ENCODE measurements at places on chromosomes 5 and 9. TPM values are rescaled to one million over a fixed set of nuclear protein-coding genes. Genes with fewer than 3 reads are reported as not detected.

Gene C9
- total RNA-seq: not detected

Gene EPB41L4B
- total RNA-seq: 28.0 TPM

Gene SET
- 143 TPM for total RNA-seq

Gene LIX1
- under 0.01 TPM for total RNA-seq

Gene CCL27
- not detected for total RNA-seq

Gene MED7
- 15.7 TPM for total RNA-seq

Gene SPATA9
- total RNA-seq: 1.2 TPM

Gene OR1J2
- not detected for total RNA-seq

Gene IGIP
- total RNA-seq: 16.5 TPM

Gene ORM2
- not detected for total RNA-seq

DNA sequence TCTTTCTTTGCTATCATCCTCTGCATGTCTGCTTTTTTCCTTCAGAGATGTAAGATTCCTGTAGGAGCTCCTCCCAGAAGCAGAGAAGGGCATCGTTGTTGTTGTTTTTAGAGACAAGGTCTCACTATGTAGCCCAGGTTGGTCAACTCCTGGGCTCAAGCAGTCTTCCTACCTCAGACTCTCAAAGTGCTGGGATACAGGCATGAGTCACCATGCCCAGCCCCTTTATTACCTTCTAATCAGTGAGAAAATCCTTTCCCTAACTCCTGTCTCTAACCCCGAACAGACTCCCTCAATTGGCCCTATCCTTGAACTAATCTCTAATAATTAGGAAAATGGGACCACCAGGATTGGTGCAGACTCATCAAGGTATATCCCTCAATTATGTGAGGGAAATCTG is 64.4 kb downstream of the GALNT10 start:
- no peaks in the 10 kb centered on the region for H3K27me3 ChIP-seq
- H3K27ac ChIP-seq: no peak overlapping the region
- no peak for DNase-seq
- no peaks in the 10 kb centered on the region for H3K4me1 ChIP-seq

DNA sequence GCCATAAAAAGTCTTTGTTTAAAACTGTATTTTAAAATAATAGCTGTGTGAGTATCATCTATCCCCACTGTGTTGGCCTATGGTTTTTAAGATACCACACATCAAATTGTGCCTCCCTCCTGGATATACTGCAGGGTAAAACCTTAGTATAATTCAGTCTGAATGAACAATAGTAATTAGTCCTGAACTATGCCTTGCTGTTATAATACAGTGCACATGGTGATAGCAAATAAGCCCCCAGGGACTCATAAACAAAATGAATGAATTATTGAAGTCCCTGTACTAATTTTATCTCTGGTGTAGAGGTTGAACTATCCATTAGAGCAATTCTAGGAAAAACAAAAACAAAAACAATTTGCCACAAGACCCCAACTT is 142.7 kb upstream of the ADAMTSL1 start:
- no peak overlapping the region for H3K27ac ChIP-seq
- H3K36me3 ChIP-seq: no peaks in the 10 kb centered on the region
- no peak for DNase-seq
- H3K4me1 ChIP-seq: peaks cover 29% of the 10 kb centered on the region
- H3K27me3 ChIP-seq: no peaks in the 10 kb centered on the region
- H3K4me3 ChIP-seq: no peak overlapping the region

- peak overlapping the region; percentile 65 for H3K27ac ChIP-seq
- H3K27me3 ChIP-seq: no peaks in the 10 kb centered on the region
- H3K4me3 ChIP-seq: peak overlapping the region; percentile 40
- no peaks in the 10 kb centered on the region for H3K36me3 ChIP-seq
- no peaks in the 10 kb centered on the region for H3K4me1 ChIP-seq
Observed at GRCh38 chr9:76651119-76651705, 113.0 kb upstream of the PCA3 start.

- no peak overlapping the region for H3K27ac ChIP-seq
- H3K27me3 ChIP-seq: no peaks in the 10 kb centered on the region
- no peaks in the 10 kb centered on the region for H3K4me1 ChIP-seq
Observed at GRCh38 chr9:6931913-6932312, 174.1 kb downstream of the KDM4C start.

- H3K36me3 ChIP-seq: no peaks in the 10 kb centered on the region
- DNase-seq: no peak
- no peak overlapping the region for H3K4me3 ChIP-seq
- H3K27me3 ChIP-seq: no peaks in the 10 kb centered on the region
- no peak overlapping the region for H3K27ac ChIP-seq
- H3K4me1 ChIP-seq: no peaks in the 10 kb centered on the region
Observed at GRCh38 chr9:116843863-116844620, 156.9 kb downstream of the TRIM32 start.

GRCh38 chr9:124458441-124458840 is 8.2 kb downstream of the ADGRD2 start:
- H3K36me3 ChIP-seq: no peaks in the 10 kb centered on the region
- no peak for DNase-seq
- H3K27ac ChIP-seq: no peak overlapping the region
- no peaks in the 10 kb centered on the region for H3K4me1 ChIP-seq

- H3K36me3 ChIP-seq: no peaks in the 10 kb centered on the region
- H3K27me3 ChIP-seq: no peaks in the 10 kb centered on the region
- no peak overlapping the region for H3K27ac ChIP-seq
- H3K4me1 ChIP-seq: no peaks in the 10 kb centered on the region
Observed at GRCh38 chr5:9977070-9977469, 272.6 kb downstream of the ATPSCKMT start.

DNA sequence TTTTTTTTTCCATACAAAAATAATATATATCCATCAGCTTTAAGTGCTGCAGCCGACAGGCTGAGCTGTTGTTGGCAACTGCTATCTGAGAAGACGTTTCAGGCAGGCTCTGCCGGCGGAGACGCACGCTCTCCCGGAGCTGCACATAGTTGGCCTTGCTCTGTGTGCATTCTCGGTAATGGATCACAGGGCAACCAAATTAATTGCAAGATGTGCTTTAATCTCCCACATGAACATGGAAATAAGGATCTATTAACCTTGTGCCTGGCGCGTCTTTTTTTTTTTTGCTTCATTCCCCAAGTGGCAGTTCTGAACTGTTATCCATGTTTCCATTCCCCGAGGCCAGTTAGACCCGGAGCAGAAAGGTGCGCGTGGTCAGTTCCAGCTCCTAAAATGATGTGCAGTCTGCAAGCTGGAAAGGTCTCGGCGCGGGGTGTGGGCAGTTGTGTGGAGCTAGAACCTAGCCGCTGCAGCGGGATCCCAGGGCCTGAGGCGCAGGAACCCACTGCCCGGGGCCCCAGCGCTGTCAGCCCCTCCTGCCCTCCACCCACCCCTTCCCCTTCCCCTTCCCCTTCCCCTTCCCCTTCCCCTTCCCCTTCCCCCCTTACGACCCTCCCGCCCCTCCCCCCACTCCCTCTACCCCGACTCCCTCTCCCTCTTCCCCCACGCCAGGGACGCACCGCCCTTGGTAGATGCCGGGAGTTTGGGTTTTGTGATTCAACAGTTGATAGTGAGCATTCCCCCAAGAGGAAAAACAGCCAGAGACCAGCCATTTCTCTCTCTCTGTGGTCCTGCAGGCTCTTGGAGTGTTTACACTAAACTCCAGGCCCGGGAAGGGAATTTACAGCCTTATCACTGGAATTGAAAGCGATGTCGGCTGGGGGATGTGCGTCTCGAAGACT is 137.8 kb downstream of the CEP120 start:
- H3K27ac ChIP-seq: no peak overlapping the region
- DNase-seq: no peak

DNA sequence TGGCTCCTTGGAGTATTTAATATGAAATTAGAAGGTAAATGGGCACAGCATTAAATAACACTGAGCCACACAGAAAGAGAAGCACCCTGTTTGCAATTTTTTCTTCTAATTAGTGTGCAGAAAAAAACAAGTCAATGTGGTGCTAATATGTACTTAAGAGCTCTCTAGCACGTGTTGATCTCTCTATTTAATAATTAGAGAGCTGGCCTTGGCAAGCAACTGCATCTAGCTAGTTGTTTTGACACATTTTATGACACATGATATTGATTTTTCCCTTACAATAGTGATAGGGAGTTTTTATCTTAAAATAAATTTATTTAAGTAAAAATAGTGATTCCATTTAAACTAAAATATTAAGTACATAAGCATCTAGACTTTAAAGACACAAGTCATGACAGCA is 54.5 kb upstream of the NUDT12 start:
- no peak for DNase-seq
- H3K27me3 ChIP-seq: no peaks in the 10 kb centered on the region
- no peak overlapping the region for H3K4me3 ChIP-seq
- H3K36me3 ChIP-seq: no peaks in the 10 kb centered on the region
- H3K4me1 ChIP-seq: no peaks in the 10 kb centered on the region

DNA sequence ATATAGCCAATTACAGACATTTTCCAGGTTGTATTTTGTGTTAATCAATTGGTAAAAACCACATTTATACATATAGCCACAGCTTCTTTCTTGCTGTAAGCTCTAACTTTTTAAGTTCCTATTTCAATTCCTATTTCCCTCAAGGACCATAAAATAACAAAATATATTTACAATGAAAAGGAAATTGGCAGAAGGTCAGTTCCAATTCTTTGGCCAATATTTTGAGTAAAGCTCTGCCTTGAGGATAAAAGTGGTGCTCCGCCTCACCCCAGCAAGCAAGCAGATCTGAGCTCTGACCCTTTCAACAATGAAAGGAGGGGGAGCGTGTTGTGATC is 203.4 kb upstream of the RASEF start:
- no peak for DNase-seq
- H3K4me3 ChIP-seq: no peak overlapping the region
- H3K36me3 ChIP-seq: no peaks in the 10 kb centered on the region
- no peaks in the 10 kb centered on the region for H3K27me3 ChIP-seq
- H3K27ac ChIP-seq: no peak overlapping the region

DNA sequence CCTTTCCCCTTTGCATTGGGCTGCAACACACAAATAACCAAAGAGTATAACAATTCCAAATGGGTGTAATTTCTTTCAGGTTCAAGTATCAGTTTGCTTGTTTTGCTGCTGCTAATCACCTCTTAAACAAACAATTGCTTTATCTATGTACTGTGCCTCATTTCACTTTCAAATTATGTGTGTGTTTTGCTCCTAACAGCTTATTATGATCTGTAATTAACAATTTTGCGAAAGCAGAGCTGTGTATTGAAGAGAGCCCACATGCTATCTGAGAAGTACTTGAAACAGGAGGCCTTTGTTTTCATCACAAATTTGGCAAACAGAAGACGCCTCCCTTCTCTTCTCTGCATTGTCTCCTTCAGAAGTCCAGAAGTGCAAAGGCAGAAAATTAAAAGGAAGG is 312.0 kb downstream of the TLE1 start:
- H3K36me3 ChIP-seq: no peaks in the 10 kb centered on the region
- DNase-seq: no peak
- no peak overlapping the region for H3K27ac ChIP-seq
- no peaks in the 10 kb centered on the region for H3K4me1 ChIP-seq
- H3K27me3 ChIP-seq: no peaks in the 10 kb centered on the region

- DNase-seq: no peak
- H3K36me3 ChIP-seq: no peaks in the 10 kb centered on the region
- no peaks in the 10 kb centered on the region for H3K27me3 ChIP-seq
- H3K4me3 ChIP-seq: no peak overlapping the region
- peaks cover 4% of the 10 kb centered on the region for H3K4me1 ChIP-seq
Observed at GRCh38 chr9:74554751-74555419, 57.8 kb downstream of the RORB start.

GRCh38 chr9:131029574-131029952 is 20.6 kb downstream of the LAMC3 start:
- no peak overlapping the region for H3K4me3 ChIP-seq
- no peaks in the 10 kb centered on the region for H3K4me1 ChIP-seq
- no peaks in the 10 kb centered on the region for H3K27me3 ChIP-seq
- no peak for DNase-seq
- no peak overlapping the region for H3K27ac ChIP-seq

DNA sequence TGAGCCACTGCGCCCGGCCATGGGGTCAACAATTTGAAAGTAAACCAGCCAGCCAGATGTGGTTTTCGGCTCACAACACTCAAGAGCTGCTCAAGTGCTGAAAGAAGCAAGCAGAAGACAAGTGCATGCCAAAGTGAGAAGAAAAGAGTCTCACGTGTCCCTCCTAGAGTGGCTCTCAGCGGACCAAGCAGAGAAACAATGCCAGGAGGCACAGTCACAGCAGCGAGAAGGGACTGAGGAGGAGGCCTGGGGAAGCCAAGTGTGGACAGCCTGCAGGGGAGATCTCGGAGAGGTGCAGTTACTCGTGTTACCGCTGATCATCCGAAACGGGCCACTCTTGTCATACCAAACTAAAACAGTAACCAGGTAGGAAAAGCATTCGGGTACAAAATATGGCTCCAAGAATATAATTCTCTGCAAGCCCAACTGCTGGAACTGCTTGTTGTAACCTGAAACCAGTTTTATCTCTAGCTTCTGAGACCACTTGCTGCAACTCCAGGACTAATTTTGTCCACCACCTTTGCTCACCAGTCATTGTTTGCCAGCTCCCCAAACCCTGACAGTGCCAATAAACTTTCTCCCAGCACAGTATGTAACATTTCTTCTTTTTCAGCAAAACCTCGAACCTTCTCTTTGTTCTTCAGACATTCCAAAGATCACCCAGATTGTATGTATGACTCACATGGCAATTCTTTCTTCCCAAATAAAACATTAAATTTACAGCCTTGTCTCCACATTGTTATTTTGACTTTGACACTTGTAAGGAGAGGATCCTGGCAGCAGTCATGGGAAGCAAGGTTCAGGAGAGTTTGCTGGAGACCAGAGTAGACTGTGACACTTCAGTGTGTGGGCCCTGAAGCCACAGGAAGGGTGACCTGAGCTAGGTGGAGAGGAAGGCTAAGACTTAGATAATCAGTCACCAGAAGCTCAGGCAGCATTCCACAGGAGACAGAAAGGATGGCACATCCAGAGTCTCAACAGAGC is 6.3 kb downstream of the SLC35D2 start:
- no peaks in the 10 kb centered on the region for H3K27me3 ChIP-seq
- DNase-seq: no peak
- H3K4me3 ChIP-seq: no peak overlapping the region
- H3K27ac ChIP-seq: no peak overlapping the region
- no peaks in the 10 kb centered on the region for H3K36me3 ChIP-seq

GRCh38 chr5:1794901-1795290 is 4.7 kb downstream of the MRPL36 start:
- no peaks in the 10 kb centered on the region for H3K27me3 ChIP-seq
- no peak for DNase-seq
- H3K27ac ChIP-seq: no peak overlapping the region
- no peaks in the 10 kb centered on the region for H3K36me3 ChIP-seq

DNA sequence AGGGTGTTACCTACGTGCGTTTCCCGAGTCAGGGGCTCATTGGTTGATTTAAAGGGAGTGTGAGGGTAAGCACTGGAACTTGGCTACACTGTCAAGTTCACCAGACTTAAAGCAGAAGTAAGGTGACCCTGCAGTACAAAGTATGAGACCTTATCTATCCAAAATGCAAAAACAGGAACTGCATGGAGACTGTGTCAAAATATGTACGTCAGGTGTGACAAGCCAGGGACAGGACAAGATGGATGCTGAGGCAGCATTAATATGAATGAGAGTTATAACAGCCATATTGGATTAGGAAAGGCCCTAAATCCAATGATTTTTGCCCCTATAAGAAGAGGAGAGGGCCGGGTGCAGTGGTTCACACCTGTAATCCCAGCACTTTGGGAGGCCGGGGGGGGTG is 15.4 kb upstream of the SUSD3 start:
- no peak overlapping the region for H3K4me3 ChIP-seq
- no peaks in the 10 kb centered on the region for H3K4me1 ChIP-seq
- H3K27me3 ChIP-seq: no peaks in the 10 kb centered on the region
- H3K27ac ChIP-seq: no peak overlapping the region
